ENCODE measurements at places on chromosomes 7 and 10. TPM values are rescaled to one million over a fixed set of nuclear protein-coding genes. Genes with fewer than 3 reads are reported as not detected.

GRCh38 chr7:85226361-85227085, 39.7 kb upstream of the SEMA3D start:
- H3K36me3 ChIP-seq = no peaks in the 10 kb centered on the region
- no peak overlapping the region for H3K4me3 ChIP-seq
- DNase-seq = no peak
- no peaks in the 10 kb centered on the region for H3K27me3 ChIP-seq
- H3K27ac ChIP-seq = no peak overlapping the region

DNA sequence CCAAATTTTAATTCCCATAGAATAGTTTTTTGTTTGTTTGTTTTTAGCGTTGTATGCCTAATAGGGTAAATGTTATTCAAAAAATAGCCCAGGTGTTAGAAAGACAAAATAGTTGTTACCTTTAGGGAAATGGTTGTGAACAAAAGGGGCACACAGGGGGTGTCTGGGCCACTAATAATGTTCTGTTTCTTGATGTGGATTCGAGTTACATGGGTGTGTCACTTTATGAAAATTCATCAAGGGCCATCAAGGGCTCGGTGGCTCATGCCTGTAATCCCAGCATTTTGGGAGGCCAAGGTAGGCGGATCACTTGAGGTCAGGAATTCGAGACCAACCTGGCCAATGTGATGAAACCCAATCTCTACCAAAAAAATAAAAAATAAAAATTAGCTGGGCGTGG, 531.8 kb upstream of the C7orf33 start:
- H3K36me3 ChIP-seq = no peaks in the 10 kb centered on the region
- no peak overlapping the region for H3K4me3 ChIP-seq
- no peak overlapping the region for H3K27ac ChIP-seq
- H3K27me3 ChIP-seq = no peaks in the 10 kb centered on the region
- no peak for DNase-seq

GRCh38 chr10:105473170-105473569, 832.1 kb downstream of the SORCS3 start:
- DNase-seq = no peak
- no peaks in the 10 kb centered on the region for H3K4me1 ChIP-seq
- H3K27ac ChIP-seq = no peak overlapping the region
- no peaks in the 10 kb centered on the region for H3K36me3 ChIP-seq
- no peaks in the 10 kb centered on the region for H3K27me3 ChIP-seq
- no peak overlapping the region for H3K4me3 ChIP-seq

The CABCOCO1 gene
- polyA plus RNA-seq = 2.7 TPM

The PARP12 gene
- 26.9 TPM for polyA plus RNA-seq

The LRRC17 gene
- polyA plus RNA-seq = 1.6 TPM

DNA sequence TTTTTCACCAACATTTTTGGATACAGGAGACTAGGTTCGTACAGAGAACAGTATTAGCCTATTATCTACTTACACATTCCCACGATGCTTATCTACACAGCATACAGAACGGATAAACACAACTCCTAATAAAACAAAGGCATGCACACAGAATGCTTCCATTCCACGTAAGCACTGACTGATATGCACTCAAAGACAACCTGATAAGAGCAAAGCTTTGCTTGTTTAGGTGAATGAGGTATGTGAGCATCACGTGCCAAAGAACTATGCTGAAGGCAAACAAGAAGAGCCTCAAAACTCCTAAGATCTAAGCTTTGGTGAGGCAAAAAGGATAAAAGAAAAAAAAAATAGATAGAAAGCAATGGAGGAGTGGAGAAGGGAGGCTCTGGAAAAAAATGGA, 413.5 kb upstream of the LRRN3 start:
- DNase-seq = no peak
- H3K4me3 ChIP-seq = no peak overlapping the region
- H3K27ac ChIP-seq = no peak overlapping the region
- no peaks in the 10 kb centered on the region for H3K36me3 ChIP-seq
- no peaks in the 10 kb centered on the region for H3K4me1 ChIP-seq
- H3K27me3 ChIP-seq = no peaks in the 10 kb centered on the region

Data from pancreas (tissue), 10 donors.